Airway epithelial cell (primary cell): ENCODE measurements at places on chromosomes 7 and 10. TPM values are rescaled to one million over a fixed set of nuclear protein-coding genes. Genes with fewer than 3 reads are reported as not detected.

LLCFC1 gene
- not detected in 2 replicates for total RNA-seq

FGFBP3 gene
- 0.42 and 0.49 TPM in 2 replicates for total RNA-seq

RELN gene
- not detected in 2 replicates for total RNA-seq

RBM28 gene
- 23.7 and 35.3 TPM in 2 replicates for total RNA-seq

VIPR2 gene
- not detected in 2 replicates for total RNA-seq
